H7 (cell line): ENCODE measurements at places on chromosomes 7 and 10.

- peak; percentile 1 for DNase-seq
Measured at GRCh38 chr7:99553039-99553438, 1.1 kb upstream of the FAM200A start.

DNA sequence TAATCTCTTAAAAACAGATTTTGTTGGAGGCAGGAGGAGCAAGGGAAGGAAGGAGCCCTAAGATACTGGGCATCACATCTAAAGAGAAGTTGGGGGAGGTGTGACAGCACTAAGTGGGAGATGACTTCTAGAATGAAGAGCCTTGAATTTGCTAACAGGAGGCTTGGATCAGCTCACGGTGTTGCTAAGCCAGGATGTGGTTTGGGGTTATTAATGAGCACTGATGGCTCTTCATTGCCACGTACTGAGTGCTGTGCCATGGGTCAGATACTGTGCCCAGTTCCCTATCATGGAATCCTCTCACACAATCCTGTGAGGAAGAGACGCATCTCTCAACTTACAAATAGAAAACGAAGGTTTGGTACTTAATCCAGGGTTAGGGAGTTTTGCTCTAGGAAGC is 78.5 kb downstream of the C7orf25 start:
- no peak for DNase-seq

- DNase-seq, result no peak
Measured at GRCh38 chr10:88138319-88138848, 275.0 kb downstream of the PTEN start.

- no peak for DNase-seq
Measured at GRCh38 chr10:89427629-89428028, 13.3 kb downstream of the IFIT5 start.

DNA sequence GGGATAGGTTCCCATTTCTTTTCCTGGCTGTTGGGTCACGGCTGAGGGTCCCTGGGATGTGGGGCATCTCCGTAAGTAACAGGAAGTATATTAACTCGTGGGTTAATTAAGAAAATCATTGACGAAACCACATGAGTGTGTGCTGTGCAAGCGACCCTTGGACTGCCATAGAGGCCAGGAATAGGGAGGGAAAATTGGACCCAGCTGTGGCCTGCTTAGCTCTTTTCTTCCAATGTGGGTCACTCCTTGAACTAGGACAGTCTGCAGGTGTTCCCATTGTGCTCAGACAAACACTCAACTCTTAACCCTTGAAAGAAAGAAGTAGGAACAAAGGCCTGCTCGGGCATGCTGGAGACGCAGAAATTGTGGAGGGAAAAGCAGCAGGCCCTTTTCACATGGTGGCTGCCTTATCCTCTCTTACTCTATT is 25.6 kb upstream of the PLEKHA1 start:
- DNase-seq, result no peak

GRCh38 chr7:19284596-19285300 is 139.5 kb upstream of the FERD3L start:
- DNase-seq, result no peak

- DNase-seq, result no peak
Measured at GRCh38 chr10:88092973-88093372, 229.5 kb downstream of the PTEN start.

DNA sequence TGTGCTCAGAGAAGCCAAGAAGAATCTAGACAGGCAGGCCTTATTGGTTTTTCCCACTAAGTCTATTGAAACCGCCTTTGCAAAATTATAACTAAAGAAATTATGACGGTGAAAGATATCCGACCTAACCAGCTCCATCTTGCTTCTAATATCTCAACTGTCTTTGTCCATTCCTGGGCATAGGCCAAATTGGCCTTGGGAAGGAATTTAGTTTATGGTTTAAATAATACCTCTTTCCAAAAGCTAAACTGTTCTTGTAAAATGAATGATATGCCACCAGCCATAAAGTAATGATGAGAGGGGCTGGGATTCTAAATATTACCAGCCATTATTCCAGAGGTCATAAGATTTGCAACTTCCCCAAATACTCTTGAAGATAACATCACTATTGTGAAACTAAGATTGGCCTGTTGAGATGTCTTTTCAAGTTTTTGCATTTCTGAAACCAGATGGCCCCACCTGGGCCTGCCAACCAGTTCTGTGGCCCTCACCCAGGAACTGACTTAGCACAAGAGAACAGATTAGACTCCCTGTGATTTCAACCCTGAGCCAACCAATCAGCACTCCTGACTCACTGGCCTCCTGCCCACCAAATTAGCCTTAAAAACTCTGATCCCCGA is 41.2 kb upstream of the SLC35G1 start:
- DNase-seq, result no peak

DNA sequence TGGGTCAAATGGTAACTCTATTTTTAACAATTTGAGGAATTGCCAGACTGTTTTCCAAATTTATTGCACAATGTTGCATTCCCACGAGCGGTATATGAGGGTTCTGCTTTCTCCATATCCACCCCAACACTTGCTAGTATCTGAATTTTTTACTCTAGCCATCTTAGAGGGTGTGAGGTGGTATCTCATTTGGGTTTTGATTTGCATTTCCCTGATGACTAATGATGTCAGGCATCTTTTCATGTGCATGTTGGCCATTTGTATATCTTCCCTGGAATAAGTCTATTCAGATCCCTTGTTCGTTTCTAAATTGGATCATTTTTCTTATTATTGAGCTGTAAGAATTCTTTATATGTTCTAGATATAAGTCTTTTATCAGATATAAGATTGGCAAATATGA is 97.7 kb downstream of the TPK1 start:
- no peak for DNase-seq

DNA sequence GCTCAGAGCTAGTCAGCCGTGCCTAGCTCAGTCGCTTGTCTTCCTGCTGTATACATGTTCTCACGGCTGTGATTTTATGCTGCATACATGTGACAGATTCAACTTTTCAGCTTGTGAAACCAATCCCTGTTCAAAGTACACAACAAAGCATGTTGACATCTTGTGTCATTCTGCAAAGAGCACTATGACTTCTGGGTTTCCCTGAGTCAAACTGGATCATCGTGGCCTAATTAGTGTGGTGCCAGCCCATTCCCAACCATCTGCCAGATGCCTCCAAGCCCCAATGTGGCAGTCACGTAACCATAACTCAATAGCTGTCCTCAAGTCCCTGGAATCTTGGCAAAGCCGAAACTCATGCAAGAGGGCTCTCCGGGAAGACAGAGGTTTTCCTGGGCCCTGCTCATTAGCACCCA is 144.8 kb downstream of the MYOF start:
- no peak for DNase-seq

- no peak for DNase-seq
Measured at GRCh38 chr10:126569513-126570244, 100.8 kb downstream of the C10orf90 start.

GRCh38 chr7:30062587-30062986 is 34.4 kb downstream of the PLEKHA8 start:
- DNase-seq, result peak; percentile 22

DNA sequence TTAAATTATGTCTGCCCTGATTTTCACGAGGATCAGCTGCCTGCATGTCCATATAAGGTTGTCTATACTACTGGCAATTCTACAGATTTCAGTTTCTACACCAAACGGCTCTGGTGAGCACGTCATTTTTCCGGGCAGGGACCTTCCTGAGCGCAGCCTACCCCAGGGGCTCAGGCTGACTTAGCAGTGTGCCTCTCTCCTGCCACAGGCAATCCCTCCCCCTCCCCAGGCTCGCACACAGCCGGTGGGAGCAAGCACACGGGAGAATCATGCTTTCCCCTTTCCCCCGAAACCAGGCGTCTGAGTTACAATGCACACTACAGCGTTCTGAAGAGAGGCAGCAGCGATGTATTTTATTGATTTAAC is 1.7 kb downstream of the KLF6 start:
- peak; percentile 78 for DNase-seq

DNA sequence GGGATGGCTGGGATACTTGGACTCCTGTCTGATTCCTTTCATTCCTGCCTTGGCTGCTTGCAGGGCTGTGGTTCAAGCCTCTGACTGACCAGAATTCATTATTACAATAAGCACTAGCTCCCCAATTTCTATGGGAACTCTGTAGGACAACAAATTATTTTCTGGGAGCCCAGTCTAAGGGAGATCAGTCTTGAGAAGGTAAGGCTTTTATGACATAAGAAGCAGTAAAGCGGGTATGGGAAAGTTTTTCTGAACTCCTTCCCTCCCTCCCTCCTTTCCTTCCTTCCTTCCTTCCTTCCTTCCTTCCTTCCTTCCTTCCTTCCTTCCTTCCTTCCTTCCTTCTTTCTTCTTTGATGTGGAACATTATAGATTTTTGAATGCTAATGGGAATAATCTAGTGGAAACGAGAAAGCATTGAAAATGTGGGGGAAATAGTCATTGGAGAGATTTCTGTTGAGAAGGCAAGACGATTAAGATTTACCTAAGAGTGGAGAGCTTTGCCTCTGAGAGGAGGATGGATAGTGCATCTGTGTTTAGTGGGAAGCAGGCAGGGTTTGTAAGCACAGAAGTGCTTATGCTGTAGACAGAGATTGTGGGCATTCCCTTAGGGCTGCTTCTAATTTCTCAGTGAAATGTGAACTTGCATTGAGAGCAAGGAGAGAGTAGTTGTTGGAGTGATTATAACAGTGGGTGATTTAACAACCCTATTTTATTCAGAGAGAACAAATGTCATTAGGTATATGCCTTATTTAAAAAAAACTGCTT is 201.5 kb downstream of the DNAJB9 start:
- no peak for DNase-seq

- no peak for DNase-seq
Measured at GRCh38 chr10:17241611-17242333, 13.7 kb downstream of the VIM start.

DNA sequence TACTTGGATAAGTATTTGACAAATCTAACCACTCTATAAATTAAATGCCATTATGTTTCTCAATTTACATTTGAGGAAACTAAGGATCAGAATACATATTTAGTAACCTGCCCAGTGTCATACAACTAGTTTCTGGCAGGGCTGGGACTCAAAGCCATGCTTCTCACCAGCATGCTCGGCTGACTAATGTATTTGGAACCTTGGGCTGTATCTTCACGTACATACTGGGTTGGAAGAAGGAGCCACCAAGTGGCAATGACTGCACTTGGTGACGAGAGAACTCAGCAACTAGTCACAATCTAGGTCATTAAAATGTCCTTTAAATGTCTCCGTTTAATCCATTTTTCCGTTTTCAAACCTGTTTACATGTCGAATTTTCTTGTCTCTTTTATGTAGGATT is 42.9 kb downstream of the CHRM2 start:
- DNase-seq, result no peak

- DNase-seq, result peak; percentile 18
Measured at GRCh38 chr7:30705596-30705995, 23.3 kb upstream of the CRHR2 start.

GRCh38 chr10:59894114-59894513 is 12.2 kb downstream of the CCDC6 start:
- no peak for DNase-seq
